Amniotic epithelial cell (primary cell): ENCODE measurements at places on chromosomes 2 and 18.

DNA sequence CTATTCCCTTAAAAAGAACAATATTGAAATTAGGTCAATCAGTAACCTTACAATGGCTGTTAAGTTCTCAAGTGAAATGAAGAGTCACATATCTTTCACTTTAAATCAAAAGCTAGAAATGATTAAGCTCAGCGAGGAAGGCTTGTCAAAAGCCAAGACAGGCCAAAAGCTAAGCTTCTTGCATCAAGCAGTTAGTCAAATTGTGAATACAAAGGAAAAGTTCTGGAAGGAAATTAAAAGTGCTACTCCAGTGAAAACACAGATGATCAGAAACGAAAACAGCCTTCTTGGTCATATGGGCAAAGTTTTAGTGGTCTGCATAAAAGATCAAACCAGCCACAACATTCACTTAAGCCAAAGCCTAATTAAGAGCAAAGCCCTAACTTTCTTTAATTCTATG is 402.6 kb upstream of the ZEB2 start:
- no peak for DNase-seq

DNA sequence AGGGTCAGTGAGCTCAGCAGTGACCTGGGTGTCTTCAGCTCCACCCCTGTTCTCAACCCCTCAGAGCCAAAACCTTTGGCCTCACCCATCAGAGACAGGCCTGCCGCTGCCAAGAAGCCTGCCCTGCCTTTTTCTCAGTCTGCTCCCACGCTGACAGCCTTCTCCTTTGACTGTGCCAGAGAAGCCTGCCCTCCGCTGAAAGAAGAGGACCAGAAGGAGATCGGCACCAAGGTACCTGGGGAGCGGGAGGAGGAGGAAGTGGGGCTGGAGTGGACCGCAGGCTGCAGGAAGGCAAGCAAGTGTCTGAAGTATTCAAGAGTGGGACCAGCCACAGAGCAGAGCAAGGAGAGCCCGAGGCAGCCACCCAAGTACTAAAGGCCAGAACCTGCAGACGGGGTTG is 33.2 kb downstream of the TOGARAM2 start:
- DNase-seq: no peak

DNA sequence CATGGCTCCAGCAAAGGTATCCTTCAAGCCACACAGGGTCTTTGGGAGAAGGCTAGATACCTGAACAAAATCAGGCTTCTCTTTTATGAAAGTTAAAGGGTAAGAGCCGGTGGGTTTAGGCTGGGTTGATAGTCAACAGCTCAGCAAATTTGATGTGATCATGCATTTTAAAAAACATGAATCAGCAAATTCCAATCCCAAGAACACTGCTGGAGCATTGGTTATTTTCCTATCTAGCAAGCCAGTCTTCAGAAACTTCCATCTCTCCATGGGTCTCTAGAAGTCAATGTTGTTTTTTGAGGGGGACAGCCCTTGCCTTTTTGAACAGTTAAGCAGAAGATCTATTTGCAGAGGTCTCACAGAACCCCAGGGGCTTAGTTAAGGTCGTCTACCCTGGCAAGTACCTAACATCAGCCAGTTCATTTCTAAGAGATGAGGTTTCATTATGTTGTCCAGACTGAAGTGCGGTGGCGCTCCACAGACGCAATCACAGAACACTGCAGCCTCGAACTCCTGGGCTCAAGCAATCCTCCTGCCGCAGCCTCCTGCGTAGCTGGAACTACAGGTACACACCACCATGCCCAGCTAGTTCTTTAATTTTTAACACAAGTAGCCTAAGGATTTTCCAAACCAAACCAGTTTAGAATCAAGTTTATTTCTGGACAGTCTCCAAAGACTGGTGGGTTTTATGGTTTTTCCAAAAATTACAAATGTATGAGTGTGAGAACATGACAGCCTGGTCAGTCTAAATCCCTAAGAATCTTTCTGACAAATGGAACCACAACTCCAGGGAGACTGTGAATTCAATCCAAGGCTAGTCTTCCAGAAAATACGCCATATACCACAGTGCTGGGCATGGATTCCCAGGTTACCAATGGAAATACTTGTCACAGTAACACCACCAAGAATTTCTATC is 4.1 kb upstream of the ZCCHC2 start:
- peak; percentile 40 for DNase-seq

DNA sequence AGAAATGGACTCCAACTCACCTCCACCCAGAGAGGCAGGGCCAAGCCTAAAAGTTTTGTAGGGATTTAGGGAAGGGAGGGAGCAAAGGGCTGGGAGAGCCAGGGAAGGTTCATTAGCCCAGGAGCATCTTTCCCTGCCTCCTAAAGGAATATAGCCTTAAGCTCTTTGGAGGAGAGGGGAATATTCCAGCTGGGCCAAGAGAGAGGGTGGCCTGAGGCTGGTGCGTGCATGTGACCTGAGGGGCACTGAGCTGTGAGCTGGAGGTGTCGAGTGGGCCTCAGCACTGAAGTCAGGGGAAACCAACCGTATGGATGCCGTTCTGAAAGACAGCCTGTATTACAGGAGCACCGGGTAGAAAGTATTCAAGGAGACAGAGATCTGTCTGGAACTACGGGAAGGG is 112.6 kb downstream of the KLHL29 start:
- no peak for DNase-seq

GRCh38 chr2:64716569-64716968 is 62.9 kb upstream of the SERTAD2 start:
- DNase-seq: no peak
